ENCODE measurements at places on chromosomes 11 and 22.
A peak's percentile ranks its signal among the peaks of the same experiment; 100 is the strongest.

DNA sequence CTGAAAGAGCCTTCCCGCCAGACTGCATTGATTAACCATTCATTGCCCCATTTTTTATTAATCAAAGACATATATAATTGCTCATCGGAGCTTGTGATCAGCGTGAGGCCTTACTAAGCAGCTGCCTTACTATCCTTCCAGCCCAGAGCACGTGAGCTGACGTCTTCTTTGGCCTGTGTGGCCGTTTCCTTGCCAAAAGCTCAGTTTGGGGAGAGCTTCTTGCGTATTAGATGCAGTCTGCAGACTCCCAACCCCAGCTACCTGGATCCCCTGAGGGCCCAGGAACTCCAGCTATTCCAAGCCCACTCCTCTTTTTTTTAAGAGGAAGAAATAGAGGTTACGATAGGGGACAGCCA is 784 bp upstream of the SLC43A3 start:
- no peak for DNase-seq

DNA sequence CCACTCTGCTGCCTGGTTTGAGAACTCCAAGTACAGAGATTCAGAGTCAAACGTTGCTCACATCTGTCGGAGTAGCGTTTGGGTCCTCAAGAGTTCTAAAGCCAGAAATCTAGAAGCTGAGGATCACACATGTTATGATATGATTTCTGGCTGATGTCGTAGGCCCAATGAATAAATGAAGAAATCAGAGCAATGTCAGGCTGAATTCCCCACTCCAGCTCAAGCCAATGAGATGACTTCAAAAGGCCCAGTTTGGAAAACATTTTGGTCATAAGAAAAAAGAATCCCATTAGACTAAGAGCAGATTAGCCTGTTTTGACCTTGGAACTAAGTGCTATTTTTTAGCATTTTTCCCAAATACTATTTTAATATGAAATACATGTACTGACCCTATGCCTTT is 106.7 kb downstream of the ETS1 start:
- no peak for DNase-seq

- DNase-seq: no peak
Observed at GRCh38 chr11:125949271-125950177, 3.7 kb downstream of the VSIG10L2 start.

GRCh38 chr11:1782031-1782590 is 18.4 kb upstream of the CTSD start:
- DNase-seq: no peak

DNA sequence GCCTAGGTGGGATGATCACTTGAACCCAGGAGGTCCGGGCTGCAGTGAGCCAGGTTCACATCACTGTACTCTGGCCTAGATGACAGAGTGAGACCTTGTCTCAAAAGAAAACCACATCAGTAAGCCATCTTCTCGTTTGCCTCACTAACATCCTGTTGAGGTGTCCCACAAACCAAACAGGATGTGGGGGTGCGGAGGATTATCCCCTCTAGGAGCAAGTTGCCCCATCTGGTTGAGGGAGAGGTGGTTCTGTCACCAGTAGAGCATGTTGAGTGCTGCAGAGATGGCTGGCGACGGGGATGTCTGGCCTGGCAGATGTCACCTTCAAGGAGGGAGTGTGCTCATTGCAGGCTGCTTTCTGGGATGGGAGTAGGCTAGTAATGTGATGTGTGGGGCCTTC is 72.4 kb downstream of the ZNRF3 start:
- DNase-seq: peak; percentile 82

GRCh38 chr11:114258696-114259095 is 37.5 kb upstream of the NNMT start:
- no peak for DNase-seq

DNA sequence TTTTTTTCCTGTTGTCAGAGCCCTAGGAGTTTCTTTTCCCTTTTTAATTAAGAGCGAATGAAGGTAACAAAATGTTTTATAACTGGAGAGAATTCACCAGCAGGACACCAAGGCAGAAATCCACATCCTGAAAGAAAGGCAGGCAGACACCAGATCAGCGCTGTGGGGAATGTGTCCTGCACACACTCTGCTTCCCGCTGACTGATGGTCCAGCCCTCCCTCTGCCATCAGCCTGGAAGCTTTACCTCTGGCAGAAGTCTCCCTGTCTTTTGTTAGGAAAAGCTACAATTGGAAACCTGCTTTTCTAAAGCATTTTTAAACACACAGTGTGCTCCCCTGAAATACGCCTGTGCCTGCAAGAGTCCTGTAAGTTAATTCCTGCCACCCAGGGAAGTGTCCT is 638.5 kb downstream of the NTM start:
- DNase-seq: no peak

DNA sequence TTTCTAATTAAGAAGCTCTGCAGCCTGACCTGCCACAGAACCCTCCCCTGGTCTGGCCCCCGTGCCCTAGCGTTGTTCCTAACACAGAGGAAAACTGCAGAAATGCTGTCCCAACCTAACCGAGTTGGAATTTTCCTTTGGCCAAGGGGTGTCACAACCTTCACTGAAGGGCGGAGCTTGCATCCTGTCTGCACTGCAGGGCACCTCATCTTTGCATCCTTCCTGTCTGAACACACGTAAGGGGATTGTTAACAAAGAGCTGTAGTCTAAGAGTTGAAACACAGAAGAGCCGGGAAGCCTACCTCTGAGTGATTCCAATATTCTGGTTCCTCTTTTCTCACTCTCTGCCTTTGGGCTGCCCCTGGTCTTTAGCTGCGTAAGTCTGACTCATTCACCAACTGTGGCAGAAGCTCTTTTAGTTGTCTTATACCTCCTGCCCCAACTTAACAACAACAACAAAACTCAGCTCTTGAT is 1.6 kb downstream of the DIXDC1 start:
- peak; percentile 71 for DNase-seq

- peak; percentile 57 for DNase-seq
Observed at GRCh38 chr11:117621226-117621625, 175.8 kb downstream of the DSCAML1 start.

GRCh38 chr22:43862074-43862881 is at the start of gene SULT4A1:
TSS of gene SULT4A1 (minus strand) at chr22:43862513. CDS start at chr22:43862382, 131 bp downstream.
- peak; percentile 59 for DNase-seq

DNA sequence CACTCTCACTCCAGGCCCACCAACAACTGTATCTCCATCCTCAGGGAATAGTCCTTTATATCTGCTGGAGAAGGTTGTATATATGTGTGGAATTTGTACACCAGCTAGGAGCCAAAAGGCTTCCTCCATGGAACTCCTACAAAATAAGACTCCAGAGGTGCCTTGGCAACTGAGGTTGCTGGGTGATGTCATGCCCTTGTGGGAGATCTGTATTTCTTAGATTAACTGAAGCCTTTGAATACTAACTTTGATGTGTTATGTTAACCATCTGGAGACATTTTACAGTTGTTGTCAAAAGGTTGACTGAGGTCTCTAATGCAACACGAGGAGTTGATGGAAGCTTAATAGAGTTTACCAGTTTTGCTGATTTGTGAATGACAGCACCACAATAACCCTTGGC is 139.5 kb upstream of the TTC12 start:
- DNase-seq: no peak

DNA sequence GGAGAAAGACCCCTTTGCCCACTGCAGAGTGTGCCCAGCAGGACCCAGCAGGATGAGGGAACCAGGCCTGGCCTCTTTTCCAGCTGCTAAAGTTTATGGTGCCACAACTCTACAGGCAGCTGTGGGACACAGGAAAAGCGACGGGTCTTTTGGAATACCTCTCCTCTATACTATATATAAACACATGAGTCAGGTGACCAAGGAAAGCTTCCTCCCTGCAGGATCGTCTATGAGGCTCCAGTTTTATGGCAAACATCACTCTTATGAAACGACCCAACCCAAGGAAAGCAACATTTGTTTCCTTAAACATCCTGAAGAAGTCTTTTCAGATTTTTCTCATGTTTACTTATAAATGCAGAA is 102.8 kb upstream of the AKIP1 start:
- no peak for DNase-seq

DNA sequence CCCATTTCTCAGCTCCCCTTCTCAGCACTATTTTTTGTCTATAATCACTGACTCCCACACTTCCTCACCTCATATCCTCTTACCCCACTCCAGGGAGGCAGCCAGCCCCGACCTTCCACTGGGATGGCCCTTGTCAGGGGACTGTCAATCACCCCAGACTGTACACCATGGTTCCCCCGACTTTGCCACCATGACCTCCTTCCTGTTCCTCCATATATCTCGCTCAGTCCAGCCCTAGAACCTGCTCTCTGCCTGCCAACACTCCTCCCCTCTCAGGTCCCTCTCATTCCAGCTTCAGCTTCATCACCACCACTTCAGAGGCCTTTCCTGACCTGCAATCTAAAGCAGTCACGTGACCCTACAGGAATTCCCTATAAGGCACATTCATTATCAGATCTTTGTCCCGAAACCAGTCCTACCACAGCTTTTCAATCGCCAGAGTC is 16.5 kb downstream of the PRPF19 start:
- DNase-seq: no peak

- no peak for DNase-seq
Observed at GRCh38 chr11:60878245-60879101, 11.1 kb downstream of the ZP1 start.

GRCh38 chr22:17575151-17575550 is 11.9 kb downstream of the SLC25A18 start:
- no peak for DNase-seq

DNA sequence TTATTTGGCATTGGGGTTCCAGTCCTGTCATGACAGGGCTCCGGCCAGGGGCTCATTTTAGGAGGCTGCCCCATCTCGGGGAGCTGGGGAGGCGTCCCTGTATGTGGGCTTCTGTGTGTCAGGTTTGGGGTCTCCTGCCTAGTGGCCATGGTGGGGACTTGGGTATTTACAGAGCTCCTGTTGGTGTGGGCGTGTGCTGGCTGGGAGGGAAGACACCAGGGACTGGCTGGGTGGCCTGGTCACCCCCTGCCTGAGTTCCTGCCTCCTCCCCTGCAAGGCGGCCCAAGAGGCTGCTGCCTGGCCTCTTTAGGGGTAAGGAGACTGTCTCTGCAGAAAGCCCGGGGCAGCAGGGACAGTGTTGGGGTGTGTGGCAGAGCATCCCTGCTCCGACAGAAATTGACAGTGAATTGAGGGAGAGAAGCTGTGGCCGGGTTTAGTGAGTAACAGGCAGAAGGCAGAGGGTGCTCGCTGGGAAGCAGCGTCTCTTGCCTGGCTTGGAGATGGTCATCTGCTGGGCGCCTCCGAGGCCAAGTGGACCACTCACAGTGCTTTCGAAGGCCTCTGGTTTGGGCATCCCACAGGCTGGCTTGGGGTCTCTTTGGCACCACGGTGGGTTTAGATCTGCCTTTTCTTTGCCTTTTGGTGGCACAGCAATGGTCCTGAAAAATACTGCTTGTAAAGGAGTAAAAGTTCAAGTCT is 40.3 kb upstream of the GRAMD4 start:
- no peak for DNase-seq

GRCh38 chr22:19832476-19833108 is 22.1 kb downstream of the GNB1L start:
- no peak for DNase-seq

DNA sequence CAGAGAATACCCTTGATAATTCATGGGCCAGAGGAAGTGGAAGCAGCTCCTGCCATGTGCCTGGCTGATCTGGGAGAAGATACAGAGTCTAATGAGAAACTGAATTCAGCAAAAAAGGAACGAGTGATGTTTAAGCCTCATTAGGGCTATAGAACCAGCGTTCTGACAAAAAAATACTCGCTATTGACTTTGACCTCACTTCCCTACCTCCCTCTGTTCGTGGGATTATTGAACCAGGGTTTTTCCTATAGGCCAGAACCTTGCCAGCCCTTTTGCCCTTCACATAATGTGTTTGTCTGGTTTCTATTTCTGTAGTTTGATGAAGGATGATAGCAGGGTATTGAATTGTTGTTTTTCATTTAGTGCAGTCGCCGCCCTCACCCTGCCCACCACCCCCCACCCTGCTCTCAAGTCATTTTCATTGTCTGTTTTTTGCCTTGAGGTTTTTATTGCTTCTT is 7.6 kb upstream of the RBFOX2 start:
- DNase-seq: no peak

DNA sequence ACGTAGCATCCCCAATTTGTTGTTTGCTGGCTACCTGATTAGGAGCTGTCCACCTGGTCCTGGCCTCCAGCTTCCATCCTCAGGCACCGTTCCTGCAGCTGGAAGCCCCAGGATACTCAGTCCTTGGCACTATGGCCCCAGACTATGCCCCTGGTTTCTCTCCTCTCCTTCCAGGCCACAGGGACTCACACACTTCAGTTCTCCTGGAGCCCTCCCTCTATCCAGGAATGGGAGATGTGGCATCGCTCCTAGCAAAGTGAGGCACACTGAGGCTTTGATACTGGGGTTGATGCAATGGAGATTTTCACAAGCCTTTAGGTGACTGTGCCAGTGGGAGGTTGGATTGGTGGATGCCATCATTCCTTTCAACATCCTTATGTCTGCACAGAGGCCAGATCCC is 142.8 kb upstream of the B3GAT1 start:
- no peak for DNase-seq

- no peak for DNase-seq
Observed at GRCh38 chr22:19579115-19579811, 55.1 kb upstream of the CLDN5 start.

- DNase-seq: peak; percentile 43
Observed at GRCh38 chr22:48720662-48721394, 1106.8 kb downstream of the BRD1 start.

- no peak for DNase-seq
Observed at GRCh38 chr22:39915295-39915726, 14.4 kb downstream of the GRAP2 start.

DNA sequence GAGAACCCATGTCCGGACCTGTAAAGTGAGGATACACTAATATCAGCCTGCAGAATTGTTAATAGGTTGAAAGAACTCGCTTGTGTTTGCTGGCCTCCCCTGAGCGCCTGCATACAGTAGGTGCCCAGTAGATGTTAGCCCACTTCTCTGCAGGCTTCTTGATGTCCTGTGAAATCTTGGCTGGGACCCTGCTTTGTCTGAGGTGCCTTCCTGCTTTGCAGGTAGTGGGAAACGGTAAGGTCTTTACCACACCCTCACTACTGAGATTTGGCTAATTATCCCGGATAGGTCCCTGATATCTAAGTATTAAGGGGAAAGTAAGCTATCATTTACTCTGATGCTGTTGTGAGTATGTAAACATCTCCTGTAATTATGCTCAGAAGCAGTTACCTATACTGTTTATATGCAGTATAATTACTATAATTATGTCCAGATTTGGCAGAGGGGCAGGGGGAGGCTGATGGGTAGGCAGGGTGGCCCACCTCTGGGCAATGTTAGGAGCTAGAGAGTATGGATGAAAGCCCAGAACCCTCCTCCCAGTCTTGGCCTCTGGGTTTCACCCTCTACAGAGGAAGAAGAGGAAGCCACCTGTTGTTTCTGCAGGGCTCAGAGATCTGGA is 1.2 kb upstream of the ARRB1 start:
- no peak for DNase-seq

DNA sequence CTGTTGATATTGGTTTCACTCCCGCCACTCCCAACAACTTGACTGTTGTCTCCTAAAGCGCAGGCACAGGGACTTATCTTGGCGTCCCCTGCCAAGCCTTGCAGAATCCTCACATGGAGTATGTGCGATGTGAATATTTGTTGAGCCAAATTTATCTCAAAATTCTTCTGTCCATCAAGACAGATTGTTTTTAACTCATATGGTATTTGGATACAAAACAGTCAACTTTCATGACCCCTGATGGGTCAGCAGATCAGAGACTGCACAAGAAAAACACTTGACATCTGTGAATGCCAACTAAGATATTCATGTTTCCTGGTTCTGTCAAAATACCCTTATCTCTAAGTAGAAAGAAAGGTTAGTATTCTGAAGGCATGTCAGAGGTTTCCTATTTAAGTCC is 221.7 kb upstream of the BLID start:
- no peak for DNase-seq

GRCh38 chr22:31229402-31230079 is 17.4 kb downstream of the LIMK2 start:
- DNase-seq: no peak

GRCh38 chr11:83122050-83122449 is 34.9 kb upstream of the PCF11 start:
- no peak for DNase-seq
